Astrocyte of the spinal cord (primary cell): ENCODE measurements at places on chromosomes 5 and 9.
A peak's percentile ranks its signal among the peaks of the same experiment; 100 is the strongest.

DNA sequence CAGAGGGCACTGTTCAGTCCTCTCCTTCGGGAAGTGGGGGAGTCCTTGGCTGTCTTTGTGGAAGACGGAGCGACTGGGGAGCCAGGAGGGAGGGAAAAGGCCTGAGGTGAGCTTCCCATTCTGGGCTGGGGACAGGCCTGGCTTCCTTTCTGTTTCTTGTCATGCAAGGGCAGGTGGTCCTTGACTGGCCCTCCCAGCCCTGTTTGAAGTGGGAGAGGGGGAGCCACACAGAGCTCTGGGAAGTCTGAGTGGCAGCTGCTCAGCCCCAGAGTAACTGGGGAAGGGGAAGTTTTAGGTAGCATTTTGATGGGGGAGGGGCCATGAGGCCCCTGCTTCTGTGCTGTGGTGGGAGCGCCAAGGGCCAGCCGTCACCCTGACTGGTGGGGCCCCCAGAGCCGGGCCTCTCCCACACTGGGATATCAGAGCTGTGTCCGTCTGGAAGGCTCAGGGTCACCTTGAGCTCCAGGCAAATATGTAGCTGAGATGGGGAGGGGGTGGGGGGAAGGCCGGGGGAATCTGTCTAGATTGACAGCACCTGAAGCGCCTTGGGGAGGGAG is 6.5 kb downstream of the UNC5A start:
- no peak for DNase-seq

DNA sequence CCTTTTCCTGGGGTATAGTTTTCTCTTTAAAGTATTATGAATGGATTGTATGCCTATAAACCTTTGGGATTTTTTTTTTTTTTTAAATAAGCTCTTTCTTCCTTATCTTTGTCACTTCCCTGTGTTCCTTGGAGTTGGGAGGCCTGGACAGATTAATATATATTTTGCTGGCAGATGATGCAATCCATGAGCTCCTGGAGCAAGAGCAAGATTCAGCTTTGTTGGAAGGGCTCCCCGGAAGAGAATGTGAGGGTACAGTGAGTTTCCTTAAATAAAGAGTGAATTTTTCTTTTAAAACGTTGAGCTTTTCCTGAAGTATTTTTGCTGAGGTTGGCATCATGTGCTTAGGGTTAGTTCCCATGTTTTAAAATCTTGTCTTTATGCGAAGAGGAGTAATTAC is 98.7 kb upstream of the SLC28A3 start:
- DNase-seq, result no peak

DNA sequence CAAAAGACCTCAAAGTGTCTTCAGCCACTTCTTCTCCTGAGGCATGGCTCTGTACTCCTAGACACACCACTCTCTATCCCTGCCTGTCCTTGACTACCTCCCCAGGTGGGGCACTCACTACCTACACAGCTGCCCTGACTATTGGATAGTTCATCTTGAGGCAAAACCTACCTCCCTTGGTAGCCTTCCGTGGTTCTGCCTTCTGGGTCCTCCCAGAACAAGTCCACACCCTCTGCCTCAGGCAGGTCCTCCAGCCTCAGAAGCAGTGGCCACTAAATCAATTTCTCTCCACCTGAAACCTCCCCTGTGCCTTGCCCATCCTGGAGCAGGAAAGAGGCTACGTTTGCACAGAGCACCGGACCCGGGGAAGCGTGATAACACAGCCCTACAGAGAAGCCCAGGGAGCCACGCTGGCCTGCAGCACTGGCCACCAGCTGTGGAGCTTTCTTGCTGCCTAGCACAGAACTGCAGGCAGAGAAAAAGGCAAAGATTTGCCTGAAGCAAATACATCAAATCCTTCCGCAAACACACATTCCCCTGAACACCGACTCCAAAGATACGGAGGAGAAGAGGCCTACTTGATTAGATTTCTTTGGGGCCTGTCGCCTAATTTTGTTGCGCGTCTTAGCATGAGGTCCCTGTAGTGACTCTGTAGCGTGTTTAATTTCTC is 141.8 kb downstream of the C9orf50 start:
- DNase-seq, result no peak

GRCh38 chr5:72379936-72380335 is 59.8 kb downstream of the PTCD2 start:
- DNase-seq, result no peak

GRCh38 chr5:72328172-72328571 is 8.0 kb downstream of the PTCD2 start:
- peak; percentile 65 for DNase-seq

- DNase-seq, result no peak
Observed at GRCh38 chr9:35697486-35697885, 7.8 kb upstream of the TPM2 start.

- DNase-seq, result no peak
Observed at GRCh38 chr5:35162848-35163709, 67.2 kb downstream of the PRLR start.

DNA sequence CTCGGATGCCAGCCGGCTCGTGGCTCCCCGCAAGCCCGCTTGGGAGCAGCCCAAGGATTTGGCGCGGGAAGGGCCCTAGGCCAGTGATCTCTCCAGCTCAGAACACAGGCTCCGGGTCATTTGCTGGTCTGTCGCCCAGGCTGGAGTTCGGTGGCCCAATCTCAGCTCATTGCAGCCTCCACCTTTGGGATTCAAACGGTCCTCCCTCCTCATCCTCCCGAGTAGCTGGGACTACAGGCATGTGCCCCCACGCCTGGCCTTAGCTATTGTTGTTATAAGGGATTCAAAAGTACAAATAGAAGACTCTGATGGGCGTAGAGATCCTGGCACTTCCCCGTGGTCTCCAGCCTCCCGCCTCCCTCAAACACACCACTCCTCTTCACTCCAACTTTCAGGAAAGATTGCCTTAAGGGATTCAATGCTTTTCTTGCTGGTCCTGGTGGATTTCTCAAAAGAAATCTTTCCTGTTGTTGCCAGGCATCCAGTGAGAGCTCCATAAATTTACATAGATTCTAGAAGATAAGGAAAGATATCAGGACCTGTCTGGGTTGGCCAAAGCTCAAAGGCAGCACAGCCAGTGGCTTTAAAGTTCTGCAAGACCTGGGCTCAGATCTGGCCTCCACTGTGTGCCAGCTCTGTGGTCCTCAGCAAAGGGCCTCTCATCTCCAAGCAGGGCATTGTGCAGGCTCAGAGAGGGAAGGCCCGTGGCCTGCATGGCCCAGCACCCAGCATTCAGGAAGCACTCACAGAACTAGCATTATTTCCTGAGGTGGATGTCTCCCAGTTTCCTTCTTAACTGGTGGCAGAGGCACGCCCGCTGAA is 1.0 kb downstream of the AIF1L start:
- no peak for DNase-seq

DNA sequence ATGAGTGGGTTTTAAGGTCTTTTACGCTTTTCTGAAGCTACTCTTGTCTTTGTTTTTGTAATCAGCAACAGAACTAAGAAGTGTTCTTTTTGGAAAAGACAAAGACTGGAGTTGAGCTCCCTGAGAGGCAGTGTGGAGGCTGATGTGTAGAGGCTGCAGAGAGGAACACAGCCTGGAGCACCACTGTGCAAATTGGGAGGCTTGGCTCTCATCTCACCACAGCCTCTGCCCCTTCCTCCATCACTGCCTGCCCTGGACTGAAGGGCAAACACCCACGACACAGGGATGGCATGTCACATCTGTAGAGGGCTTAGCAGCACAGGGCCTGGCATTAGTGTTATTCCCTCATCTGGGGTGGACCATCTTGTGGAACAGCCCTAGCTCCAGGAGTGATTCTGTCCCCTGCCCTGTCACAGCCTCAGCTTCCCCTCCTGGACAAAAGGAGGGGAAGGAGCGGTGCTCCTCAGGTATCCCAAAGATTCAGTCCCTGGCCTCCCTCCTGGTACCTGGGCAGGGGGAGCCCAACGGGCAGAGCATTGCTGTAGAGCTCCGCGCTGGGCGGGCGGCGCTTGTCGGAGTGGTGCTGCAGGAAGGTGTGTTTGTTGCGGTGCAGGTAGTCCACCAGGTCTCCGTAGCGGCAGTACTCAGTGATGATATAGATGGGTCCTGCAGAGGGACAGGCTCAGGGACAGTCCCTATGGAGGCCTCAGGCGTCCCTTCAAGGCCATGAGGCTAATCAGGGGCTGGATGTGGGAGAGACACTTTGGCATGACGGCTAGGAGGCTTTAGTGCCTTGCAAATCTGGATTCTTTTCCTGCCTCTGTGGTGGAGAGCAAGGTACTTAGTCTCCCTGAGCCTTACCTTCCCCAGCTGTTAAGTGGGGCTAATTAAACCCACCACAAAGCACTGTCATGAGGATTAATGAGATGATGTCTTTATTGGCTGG is 32.8 kb downstream of the PDGFRB start:
- DNase-seq, result no peak
